Cerebellar nuclear complex (tissue), 1 donor: ENCODE measurements at places on chromosomes 16 and 17.

- peak; percentile 62 for DNase-seq
These were observed 19.6 kb downstream of the TMC6 start for GRCh38 chr17:78108726-78109488.

GRCh38 chr17:7260651-7261378, 1.5 kb downstream of the CLDN7 start:
- no peak for DNase-seq

- DNase-seq: no peak
These were observed 55.3 kb upstream of the ETV4 start for GRCh38 chr17:43601280-43602039.

GRCh38 chr16:80894091-80894490, 89.7 kb upstream of the CDYL2 start:
- no peak for DNase-seq

DNA sequence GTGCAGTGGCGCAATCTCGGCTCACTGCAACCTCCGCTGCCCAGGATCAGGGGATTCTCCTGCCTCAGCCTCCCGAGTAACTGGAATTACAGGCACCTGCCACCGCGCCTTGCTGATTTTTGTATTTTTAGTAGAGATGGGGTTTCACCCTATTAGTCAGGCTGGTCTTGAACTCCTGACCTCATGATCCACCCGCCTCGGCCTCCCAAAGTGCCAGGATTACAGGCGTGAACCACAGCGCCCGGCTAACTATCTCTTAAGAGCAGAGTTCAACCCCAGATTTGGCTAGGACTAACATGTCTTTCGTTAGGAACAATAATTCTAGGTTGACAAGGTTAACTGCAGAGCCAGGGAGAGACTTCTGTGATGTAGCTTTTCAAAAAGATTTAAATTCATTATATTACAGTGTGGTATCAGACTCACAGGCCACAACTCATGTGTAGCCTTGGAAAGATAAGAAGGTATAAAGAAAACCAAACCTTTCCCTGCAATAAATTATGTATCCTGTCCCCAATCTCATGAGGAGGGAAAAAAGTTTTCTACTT, 4.3 kb downstream of the CHTF8 start:
- DNase-seq: no peak

GRCh38 chr17:9279893-9280292, 258.6 kb downstream of the NTN1 start:
- no peak for DNase-seq

GRCh38 chr16:50282010-50282538, 15.7 kb downstream of the ADCY7 start:
- no peak for DNase-seq

GRCh38 chr17:41444186-41444585, 3.4 kb upstream of the KRT38 start:
- no peak for DNase-seq

DNA sequence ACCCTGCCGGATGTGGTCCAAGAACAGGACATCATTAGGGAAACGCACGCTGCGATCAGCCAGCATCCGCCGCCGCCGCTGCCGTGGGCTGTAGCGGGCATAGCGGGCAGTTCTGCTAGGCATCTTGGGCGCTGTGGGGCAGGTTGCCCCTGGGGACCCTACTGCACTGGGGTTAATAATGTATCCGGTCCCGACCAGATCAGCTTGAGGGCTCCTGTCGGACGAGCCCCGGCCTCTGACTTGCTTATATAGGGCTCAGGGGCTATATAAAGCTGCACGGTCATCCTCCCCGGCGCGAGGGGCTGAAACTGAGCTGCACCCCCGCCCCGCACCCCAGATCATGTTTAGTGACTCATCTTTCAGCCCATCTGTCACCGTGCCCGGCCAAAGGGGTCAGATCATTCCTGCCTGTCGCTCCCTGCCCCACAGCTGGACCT, at the start of gene PPP1R27:
Gene PPP1R27, minus strand, starts transcription at position 220 of the 437 bp plus-strand sequence. Its CDS starts 97 bp downstream, at position 123.
- no peak for DNase-seq

DNA sequence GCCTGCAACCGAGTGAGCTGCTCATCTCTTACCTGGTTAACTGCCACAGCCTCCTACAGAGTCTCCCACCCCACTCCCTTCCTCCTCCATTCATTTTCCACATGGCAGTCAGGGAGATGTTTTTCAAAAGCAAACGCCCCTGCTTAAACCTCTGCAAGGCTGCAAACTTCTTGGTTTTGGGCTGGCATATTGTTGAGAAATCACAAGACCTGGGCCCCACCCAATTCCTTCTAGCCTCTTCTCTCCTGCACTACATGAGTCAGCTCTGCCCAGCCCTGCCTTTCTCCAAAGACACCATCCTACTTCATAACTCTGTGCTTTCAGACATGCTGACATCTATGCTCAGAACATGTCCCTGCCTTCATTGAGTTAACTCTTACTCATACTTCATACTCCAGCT, 136.1 kb downstream of the SPACA3 start:
- DNase-seq: no peak

DNA sequence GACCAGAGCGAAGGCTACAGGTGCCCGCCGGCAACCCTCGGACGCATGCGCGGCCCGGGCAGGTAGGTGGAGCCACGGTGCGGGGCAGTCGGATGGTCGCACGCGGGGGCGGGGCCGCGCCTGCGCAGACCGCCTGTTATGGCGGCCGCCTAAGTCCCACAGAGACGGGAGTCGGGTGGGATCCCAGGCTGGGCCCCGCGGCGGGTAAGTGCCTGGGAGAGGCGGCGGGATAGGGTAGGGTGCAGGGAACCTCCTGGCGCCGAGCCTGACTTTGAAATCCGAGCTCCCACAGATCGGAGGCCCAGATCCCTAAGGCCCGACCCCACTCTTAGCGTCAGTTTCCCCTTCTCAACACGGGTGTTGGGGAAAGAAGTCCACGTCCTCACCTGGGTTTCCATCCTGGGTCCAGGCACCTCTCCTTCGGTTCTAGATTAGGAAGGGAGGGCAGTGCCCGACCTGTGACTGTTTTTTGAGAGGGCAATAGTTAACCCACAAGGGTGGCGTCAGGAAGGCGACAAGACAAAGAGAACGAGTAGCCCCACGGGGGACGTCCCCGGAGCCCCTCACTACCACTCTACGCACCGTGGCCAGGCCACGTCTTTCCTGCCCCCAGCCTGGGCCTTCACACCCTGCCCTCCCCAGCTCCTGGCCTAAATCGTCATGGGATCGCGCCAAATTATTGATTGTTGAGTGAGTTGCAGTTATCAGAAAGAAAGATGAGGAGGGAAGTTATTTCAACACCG, at the start of gene METTL22:
Gene METTL22, plus strand, starts transcription at position 127 of the 743 bp plus-strand sequence. CDS start 3,968 bp downstream, outside the sequence.
- peak; percentile 46 for DNase-seq

DNA sequence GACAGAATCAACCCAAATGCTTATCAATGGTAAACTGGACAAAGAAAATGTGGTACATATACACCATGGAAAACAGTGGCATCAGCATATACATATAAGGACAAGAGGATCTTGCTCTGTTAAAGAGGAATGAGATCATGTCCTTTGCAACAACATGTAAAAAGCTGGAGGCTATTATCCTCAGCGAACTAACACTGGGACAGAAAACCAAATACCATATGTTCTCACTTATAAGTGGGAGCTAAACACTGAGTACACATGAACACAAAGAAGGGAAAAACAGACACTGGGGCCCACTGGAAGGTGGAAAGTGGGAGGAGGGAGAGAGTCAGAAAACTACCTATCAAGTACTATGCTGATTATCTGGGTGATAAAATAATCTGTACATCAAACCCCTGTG, 447.3 kb upstream of the MAF start:
- DNase-seq: no peak

DNA sequence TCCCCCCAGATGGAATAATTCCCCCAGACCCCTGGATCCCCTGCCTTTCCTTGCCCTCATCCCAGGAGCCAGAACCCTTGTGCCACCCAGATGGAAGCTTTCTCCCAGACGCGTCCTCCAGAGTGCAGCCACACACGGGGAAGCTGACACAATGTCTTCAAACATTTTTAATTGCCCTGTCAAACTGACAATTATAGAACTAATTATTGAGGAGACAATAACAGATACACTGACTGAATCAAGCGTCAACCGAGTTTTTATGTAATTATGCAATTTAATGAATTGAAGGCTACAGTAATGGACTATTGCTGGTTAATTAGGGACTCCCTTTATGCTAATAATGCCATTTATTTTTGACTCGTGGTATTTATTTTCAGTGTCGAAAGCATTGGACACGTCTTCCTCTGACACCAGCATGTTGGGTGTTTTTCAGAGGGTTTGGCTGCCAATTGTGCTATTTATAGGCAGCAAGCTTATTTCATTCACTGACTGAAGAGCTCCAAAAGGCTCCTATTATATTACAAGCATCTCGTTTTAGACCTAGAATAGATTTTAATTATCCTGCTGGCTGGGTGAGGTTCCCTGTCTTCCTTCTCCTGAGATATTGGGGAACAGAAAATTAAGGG, 298.2 kb upstream of the C16orf82 start:
- no peak for DNase-seq

DNA sequence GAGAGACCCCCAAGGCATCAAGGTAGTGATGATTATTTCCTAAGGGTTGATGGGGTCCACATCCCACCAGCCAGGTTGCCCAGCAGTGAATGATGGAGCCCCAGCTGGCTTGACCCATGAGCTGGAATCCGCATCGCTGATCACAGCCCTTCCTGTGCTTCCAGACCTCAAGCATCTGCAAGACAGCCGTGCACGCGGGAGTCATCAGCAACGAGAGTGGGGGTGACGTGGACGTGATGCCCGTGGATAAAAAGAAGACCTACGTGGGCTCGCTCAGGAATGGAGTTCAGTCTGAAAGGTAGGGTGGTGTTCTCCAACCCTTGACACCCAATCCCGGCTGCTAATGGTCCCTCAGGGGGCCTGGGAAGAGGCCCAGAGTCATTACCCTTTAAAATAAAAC, 69.3 kb downstream of the CRISPLD2 start:
- no peak for DNase-seq

DNA sequence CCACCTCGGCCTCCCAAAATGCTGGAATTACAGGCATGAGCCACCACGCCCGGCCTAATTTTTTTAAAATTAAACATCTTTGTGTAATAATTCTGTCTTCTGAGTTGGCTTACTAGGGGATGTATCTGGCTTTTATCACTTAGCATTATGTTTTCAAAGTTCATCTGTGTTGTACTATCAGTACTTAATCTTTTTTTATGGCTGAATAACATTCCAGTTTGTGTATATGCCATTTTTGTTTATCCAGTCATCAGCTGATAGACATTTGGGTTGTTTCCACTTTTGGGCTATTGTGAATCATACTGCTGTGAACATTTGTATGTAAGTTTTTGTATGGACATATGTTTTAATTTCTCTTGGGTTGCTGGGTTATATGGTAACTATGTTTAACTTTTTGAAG, 69.0 kb downstream of the CHD9 start:
- DNase-seq: no peak

DNA sequence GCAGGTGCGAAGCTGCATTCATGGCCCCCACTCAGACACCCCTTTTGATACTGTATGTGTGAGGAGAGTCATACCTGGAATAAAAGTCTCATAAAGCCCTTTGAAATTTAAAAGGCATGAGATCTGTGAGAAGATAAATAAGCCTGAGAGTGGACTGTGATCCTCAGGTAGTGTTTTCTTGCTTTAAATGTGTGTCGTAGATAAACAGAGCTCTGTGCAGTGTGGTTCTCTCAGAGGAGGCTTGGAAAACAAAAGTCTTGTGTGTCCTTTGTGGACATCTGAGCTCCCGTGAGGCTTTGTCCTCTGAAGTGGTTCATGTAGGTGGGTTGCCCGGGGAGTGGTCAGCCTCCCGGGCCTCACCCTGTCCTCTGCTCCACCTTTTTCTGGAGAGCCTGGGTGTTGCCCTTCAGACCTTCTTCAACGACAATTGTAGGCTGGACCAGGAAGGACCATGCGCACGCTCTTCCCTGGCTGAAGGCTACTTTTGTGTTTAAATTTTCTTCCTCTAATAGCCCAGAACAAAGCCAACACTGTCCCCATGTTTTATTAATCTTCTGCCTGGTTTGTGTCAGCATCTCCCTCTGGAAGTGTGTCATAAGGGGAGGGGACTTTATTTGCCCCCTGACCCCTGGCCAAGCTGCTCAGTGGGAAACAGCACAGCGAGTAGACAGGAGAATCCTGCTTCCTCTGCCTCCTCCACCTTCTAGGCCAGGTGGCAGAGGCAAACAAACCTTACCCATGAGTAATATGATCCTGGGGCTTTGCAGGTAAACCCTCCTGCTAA, 151.2 kb downstream of the MSI2 start:
- DNase-seq: no peak

- no peak for DNase-seq
These were observed 412.6 kb downstream of the RBFOX1 start for GRCh38 chr16:7745276-7745675.

DNA sequence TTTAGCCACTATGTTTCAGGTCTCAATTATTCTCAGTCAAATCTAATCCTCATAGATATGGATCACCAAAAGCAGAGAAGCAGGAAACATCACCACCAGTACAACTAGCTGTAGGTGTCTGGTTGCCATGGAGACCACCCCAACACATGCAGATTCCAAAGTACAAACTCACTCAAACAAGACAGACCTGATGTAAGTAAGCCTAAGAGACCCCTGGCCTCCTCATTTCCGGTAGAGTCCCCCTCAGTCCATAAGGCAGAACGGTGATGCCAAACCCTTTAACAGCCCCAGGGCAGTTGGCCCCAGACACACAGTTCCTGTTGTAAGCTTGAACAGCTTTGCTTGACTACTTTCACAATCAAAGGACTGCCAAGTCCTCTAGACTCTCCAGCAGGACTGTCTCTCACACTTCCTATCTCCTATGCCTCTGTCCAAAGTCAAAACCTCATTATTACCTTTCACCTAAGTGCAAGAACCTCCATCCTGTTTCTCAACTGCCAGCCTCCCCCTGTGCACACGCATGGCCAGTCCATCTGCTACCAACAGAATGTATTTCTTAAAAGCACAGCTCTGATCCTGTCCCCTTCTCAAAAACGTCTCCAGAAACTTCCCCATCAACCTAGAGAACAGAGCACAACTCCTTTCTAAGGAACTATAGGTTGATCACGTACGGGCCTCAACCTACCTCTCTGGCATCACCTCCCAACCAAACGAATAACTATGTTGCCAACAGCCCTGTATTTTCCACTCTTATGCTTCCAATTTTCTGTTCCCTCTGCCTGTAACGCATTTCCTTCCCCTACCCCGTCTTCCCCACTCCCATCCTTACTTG, 23.9 kb downstream of the SLC39A11 start:
- DNase-seq: no peak

DNA sequence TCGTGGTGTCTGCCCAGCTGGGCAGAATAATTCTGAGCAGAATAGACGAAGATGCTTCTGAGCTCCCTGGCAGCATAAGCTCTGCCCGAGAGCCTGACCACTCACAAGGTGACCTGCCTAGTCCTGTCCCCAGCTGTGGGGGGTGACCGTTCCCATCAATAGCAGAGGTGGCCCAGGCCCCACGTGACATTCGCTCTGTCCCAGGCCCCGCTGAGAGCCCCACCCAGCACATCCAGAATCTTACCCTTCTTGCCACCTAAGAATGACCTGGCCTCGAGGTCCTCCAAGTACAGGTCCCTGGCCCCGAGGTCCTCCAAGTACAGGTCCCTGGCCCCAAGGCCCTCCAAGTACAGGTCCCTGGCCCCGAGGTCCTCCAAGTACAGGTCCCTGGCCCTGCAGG, 695 bp upstream of the TMEM204 start:
- DNase-seq: no peak
